Left renal cortex interstitium (tissue), 4 donors: ENCODE measurements at places on chromosomes 16 and 17. TPM values are rescaled to one million over a fixed set of nuclear protein-coding genes. Genes with fewer than 3 reads are reported as not detected.
A peak's percentile ranks its signal among the peaks of the same experiment; 100 is the strongest.

The HEXD gene
- 52.5 TPM for polyA plus RNA-seq

GRCh38 chr17:50551433-50551815 lies 4.5 kb downstream of the SPATA20 start:
- DNase-seq: no peak

GRCh38 chr17:11628374-11628773 lies 30.1 kb downstream of the DNAH9 start:
- no peak for DNase-seq

DNA sequence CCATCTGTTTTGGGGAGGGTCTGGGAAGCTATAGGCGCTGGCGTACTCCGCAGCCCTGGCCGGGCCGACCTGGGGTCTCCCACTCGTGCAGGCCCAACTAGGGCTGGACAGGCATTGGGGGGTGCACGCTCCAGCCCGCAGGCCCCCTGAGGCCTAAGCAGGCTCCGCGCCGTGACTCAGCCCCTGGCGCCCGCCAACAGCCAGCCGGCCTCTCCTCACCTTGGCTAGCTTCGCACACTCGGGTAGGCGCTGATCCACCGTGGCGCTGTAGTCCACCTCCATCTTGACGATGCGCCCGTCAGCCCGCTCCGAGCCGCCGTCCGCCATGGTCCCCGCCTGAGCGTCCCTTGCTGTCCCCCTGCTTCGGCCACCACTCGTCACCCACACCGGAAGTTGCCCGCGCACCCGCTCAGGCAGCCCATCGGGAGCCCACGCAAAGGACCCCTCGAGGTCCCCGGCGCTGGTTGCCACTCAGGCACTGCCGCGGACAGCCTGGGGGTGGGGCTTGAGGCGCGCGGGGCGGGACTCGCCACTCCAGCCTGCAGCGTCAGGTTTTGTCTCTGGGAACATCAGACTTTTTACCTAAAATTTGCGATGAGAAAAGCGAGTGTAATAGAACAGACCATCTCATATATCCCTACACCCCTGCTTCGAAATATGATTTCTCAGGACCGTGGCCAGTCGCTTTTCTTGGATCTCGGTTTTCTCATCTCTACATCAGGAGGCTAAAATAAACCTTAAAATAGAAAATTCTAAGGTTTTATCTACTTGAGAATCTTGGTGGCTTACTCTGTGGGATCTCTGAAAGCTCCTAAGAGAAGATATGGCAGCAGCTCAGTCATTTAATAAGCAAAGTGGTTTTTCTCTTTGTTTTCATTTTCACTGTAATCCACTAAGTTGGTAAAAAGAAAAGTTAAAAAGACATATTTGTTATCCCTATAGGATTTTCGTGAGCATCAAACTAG lies at the start of gene PSMD12:
Gene PSMD12, minus strand, starts transcription at position 385 of the 965 bp plus-strand sequence. Its CDS starts 58 bp downstream, at position 327.
- peak; percentile 79 for DNase-seq

The HBA2 gene
- polyA plus RNA-seq: 776 TPM

- DNase-seq: no peak
These were observed 27.0 kb upstream of the MPRIP start for GRCh38 chr17:17015230-17015629.

DNA sequence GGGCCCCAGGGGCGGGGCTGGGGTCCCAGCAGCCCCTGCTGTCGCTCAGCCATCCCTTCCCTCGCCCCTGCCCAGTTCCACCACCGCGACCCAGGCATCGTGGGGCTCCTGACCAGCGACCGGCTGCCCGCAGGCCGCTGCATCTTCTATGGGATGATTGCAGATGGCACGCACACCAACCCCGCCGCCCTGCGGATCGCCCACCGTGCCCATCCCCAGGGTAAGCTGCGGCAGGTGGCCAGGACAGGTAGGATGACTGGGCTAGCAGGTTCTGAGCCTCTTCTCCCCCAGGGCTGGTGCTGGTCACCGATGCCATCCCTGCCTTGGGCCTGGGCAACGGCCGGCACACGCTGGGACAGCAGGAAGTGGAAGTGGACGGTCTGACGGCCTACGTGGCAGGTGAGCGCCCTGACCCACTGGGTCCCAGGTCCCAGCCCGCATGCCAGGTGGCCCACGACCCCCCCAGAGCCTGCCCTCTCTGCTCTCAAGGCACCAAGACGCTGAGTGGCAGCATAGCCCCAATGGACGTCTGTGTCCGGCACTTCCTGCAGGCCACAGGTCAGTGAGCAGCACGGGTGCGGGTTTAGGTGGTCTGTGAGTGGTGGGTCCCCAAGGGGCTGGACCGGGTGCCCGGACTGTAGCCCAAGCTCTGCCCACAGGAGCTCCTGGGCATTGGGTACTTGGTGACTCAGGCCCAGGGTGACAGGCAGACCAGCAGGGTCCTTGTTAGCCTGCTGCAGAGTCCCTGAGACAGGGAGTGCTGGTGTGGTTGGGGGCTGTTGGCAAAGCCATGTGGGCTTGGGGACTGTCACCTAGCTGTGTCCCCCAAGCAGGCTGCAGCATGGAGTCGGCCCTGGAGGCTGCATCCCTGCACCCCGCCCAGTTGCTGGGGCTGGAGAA lies 2.8 kb downstream of the CEMP1 start:
- DNase-seq: no peak

GRCh38 chr17:32386844-32387243 lies 36.9 kb downstream of the ZNF207 start:
- no peak for DNase-seq

The CNGB1 gene
- polyA plus RNA-seq: 0.08 TPM

The APOBR gene
- polyA plus RNA-seq: 1.1 TPM

DNA sequence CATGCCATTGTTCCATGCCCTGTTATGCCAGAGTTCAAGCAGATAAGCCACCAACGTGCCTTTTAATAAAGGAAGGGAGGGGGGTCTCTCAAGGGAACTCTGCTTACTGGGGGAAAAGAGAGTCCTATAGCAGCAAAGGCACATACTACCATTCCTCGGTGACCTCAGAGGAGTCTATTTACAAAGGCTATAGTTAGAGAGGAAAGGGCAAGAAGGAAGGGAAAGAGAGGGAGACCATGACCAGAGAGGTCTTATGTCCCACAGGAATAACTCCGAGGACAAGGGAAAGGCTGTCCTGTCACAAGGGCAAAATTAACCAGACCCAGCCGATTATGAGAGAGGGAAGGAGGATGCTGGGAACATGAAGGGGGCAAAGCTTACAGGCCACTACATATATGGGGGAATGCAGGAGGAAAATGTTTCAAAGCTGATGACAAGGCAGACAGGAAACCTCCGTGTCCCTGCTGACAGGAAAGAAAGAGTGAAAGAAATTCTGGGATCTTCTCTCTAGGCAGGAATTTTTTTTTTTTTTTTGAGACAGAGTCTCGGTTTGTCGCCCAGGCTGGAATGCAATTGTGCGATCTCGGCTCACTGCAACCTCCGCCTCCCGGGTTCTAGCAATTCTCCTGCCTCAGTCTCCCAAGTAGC lies 51.5 kb downstream of the HIC1 start:
- no peak for DNase-seq

DNA sequence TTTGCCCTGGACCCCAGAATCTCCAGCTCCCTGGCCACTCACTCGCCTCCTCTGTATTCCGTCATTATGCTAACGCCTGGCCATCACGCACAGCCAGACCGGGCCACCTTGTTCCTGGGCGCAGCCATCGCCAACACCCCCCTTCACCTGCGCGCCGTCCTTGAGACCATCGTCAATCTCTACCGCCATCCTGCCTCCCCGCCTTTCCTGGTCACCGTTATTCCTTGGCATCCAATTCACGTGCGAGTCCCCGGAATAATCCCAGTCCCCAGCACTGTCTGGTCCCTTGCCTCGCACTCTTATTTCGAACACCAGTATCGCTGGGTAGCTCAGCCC lies 541 bp downstream of the VKORC1 start:
- no peak for DNase-seq

- DNase-seq: no peak
These were observed 13.2 kb downstream of the SLC7A5 start for GRCh38 chr16:87855852-87856715.

- DNase-seq: no peak
These were observed 6.4 kb downstream of the TEKT5 start for GRCh38 chr16:10688291-10688690.

- DNase-seq: no peak
These were observed 2.1 kb upstream of the UBB start for GRCh38 chr17:16378636-16379282.

DNA sequence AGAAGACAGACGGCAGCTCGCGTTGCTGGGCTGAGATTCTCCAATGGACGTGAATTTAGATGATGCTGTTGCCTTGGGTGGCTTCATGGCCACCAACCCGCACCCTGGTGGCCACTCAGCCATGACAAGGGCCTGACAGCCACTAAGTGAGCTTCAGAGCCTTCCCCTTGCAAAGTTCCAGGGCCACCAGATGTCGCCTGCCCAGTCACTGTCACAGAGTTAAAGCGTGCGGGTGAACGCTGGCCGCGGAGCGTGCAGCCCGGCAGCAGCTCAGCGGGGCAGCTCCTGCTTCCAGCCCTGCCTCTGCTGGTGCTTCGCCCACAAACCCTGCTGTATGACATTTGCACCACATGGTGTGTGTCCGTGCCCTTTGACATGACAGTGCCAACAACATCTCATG lies 13.3 kb upstream of the KREMEN2 start:
- DNase-seq: no peak

DNA sequence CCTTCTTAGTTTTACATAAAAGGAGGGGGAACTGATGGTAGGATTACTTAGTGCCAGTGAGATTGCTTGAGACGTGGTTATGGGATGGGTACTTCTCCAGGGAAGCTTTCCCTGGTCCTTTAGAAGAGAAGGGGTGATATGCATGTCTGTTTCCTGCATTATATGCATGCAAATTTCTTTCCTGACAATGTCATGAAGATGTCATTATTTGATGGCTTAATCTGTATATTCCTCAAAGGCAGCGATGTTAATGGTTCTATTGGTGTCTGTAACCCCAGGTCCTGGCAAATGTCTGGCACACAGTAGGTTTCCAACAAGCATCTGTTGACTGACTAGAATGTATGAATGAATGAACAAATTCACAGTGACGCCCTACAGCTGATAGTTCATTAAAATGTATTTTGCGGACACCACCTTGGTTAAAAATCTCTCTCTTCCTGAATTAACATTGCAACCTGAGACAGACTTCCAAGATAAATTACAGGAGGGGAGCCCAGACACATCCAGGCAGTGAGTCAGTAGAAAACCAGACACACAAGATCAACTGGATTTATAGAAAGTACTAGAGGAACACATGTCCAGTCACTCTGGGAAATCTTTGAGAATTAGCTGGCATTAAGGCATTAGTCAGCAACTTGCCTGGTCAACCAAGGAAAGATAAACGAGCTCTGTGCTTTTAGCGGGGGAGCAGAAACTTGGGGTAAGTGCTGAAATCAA lies 293.4 kb downstream of the XYLT1 start:
- no peak for DNase-seq

The TBC1D28 gene
- not detected for polyA plus RNA-seq

DNA sequence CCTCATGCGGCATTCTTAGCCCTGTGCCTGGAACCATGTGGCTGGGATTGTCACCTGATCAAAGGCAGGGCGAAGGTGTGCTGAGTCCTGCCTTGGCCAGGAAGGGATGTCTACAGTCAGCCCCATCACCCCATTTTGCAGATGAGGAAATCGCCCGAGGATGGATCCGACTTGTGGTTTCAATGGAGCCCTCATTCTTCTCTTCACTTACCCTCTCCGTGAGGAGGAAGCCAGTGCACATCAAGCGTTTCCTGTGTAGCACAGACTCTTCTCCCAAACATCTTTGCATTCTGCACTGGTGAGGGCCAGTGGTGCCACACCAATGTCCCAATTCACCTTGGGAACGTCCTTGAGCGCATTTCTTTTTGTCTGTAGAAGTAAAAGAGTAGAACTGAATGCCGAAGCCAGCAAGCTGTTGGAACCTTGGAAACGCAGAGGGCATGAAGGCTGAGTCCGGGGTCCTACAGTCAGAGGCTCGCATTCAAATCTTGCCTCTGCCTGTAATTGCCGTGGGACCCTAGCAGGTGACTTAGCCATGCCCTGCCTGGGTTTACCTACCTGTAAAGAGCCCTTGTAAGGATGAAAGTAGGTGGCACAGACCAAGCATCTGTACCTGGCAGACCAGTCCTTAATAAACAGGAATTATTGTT lies 85.4 kb downstream of the IRF8 start:
- DNase-seq: no peak

- DNase-seq: no peak
These were observed 66.9 kb upstream of the RCVRN start for GRCh38 chr17:9971991-9972390.

DNA sequence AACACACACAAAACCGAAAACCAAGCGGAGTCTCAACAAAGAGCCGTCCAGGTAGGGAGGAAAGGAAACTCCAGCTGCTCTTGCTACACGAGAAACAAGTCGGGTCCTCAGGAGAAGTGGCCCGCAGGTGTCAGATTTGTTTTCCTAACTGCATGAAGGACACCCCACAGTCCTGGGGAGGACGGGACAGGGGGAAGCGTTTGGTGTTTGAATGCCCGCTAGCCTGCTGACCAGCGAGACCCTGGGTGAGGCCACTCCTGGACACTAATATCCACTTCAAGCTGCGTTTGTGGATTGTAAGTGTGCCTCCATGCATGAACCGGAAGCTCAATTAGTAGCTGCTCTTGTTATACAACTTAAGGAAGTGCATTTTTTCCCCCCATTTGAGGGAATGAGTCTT lies 299.5 kb downstream of the MAF start:
- DNase-seq: no peak

DNA sequence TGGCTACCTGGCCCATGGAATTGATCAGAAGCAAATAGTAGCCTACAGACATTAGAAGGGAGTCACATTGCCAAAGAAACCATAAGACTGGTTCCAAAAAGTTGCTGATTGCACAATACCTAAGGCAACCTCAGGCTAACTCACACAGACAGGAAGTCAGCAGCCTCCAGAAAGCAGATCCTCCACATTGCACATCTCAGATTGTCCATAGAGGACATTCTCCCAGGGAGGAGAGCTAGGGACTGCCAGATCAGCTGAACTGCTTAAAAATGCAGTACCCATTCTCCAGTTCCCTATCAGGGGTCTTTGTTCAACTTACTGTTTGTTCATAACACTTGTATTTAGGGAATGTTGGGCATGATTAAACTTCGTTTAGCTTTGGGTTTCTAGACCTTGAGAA lies 4.2 kb downstream of the CCL3 start:
- no peak for DNase-seq

DNA sequence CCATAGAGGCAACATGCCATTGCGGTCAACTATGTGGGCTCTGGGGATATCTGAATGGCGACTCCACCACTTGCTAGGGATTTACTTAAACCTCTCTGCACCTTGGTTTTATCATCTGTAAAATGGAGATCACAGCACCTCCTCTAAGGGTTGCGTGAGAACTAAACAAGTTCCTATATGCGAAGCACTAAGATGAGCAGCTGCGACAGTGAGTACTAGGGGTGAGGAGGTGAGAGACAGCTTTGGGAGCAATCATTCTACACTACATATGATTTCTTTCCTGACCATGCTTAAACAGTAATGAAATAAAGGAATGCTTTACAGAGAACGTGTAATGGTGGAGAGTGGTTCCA lies 61.4 kb downstream of the CREBBP start:
- no peak for DNase-seq

GRCh38 chr16:23013484-23013883 lies 135.8 kb downstream of the USP31 start:
- DNase-seq: no peak

The SEC14L5 gene
- 0.30 TPM for polyA plus RNA-seq

The RTN4RL1 gene
- polyA plus RNA-seq: 0.69 TPM
